ENCODE measurements at places on chromosomes 3 and 15.
A peak's percentile ranks its signal among the peaks of the same experiment; 100 is the strongest.

DNA sequence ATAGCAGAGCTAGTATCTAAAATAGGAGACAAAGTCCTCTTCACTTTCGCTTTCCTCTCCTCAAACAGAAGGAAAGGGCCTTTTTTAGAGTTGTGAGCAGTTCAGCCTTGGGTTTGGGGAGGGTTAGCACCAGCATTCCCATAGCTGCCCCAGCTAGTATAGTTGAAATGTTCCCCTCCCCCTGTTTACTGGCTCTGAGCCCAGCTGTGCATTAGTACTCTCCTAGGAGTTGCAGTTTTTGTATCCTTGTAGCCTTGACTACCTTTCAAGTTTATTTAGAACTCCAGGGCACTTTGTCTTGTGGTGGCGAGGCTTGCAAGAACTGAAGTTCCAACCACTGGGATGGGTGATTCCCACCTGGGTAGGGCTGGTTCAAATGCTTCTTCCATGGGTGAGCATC lies 245.1 kb upstream of the NAALADL2 start:
- DNase-seq, result no peak

DNA sequence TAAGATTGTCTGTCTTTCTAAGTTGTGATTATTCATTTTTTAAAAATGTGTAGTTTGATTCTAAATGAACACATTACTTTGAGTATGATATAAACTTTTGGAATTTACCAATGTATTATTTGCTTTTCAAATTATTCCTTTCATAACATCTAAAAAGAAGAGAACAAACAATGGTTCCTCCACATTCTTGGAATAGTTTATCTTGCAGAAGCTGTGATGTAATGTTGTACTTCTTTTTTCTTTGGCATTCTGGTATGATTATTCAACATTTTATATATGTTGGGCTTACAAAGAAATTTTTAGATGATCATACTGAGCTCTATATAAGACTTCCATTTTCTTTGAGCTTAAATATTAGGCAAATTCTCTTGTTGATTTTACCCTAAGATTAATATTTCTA lies 419.2 kb downstream of the DIPK2A start:
- DNase-seq, result no peak

DNA sequence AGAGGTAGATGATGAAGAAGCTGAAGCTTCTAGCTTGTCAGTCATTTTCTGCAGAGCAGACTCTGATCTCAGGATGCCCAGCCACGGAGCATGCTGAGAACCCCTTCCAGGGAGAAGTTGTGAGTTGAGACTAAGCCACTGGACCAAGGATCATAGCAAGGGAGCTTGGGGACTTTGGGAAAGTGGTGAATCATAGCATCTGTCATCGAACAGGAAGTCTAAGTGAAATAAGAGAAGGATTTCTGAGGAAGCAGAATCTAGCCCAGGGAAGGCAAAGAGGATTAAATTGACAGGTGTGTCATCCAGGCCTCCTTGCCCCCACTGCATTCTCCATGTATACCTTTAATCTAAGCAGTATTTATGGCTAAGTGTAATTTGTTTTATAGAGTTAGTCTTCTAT lies 71.8 kb upstream of the TMEM108 start:
- no peak for DNase-seq

DNA sequence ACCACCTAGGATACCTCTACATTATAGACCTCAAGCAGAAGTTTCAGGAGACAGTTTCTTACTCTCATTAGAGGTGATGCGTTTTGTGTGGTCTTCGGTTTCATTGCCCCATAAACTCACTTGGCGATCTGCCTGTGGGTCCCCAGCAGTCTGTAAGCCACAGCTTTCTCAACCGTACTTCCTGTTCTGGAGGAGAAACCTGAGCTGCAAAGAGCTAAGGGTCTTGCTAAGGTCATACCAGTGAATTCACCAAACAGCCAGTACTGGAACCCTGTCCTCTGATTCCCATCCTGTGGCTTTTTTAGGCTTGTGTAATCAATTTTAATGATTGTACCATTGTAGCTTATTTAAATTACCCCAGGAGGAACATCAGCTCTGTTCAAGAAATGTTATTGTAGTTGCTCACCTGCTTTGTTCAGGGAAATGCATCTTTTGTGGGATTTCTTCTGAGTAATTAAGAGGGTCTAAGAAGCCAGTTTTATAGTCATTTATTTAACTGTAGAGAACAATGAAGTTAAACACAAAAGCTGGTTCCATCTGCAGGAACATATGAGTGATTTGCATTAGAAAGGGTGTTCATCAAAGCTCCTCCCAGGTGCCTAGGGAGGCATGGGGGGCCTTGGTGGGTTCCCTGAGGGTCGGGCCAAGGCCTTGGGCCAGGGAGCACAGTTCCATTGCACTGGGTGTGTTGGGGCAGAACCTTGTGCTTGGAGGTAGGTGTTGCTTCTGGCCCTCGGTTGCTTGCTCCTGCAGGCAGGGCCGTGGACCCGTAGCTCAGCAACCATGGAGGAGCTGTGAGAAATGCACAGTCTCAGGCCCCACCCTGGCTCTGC lies 69.6 kb downstream of the APBA2 start:
- DNase-seq, result no peak

- DNase-seq, result peak; percentile 34
Observed at GRCh38 chr3:122688996-122689395, 8.4 kb downstream of the PARP14 start.

- no peak for DNase-seq
Observed at GRCh38 chr3:185527364-185527763, 25.0 kb downstream of the LIPH start.

- DNase-seq, result no peak
Observed at GRCh38 chr3:112688819-112689218, 47.9 kb upstream of the CCDC80 start.

- no peak for DNase-seq
Observed at GRCh38 chr3:73188707-73189106, 127.2 kb downstream of the EBLN2 start.

DNA sequence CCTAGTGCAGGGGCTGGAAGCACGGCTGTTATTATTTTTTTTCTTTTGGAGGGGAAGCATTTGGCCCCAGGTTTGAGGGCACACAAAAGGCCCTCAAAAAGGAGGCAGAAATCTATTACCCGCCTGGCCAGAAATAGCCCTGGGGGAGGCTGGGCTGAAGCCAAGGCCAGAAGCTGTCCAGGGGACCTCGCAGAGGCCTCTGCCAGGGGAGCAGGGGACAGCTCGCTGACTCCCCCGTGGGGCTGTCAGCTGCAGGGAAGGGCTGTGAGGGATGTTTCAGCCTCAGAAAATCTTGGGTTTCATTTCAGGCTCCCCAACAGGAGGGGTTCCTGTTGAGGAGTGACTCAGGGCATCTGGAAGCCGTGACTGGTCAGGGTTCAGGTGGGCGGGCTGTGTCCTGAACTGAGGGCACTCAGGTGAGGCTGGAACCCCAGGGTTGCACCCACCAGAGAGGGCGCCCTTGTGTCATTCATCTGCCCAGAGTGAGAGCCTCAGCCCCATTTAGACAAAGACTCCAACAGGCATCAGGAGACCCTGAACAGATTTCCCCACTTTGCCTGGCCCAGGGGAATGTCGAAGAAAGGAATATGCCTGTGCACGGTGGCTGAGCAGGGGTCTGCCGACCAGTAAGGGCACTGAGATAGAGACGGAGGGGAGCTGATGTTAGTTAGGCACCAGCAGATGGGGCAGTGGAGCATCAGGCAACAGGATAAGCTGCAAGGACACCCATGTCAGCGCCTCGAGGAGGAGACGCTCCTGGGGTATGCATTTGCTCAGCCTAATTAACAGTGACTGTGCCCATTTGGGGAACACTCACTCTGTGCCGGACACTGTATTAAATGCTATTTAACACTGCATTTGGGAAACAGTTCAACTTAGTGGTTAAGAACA lies 43.5 kb upstream of the SLC6A11 start:
- no peak for DNase-seq
